Heart right ventricle (tissue), 16 donors: ENCODE measurements at places on chromosomes 2 and 18.

DNA sequence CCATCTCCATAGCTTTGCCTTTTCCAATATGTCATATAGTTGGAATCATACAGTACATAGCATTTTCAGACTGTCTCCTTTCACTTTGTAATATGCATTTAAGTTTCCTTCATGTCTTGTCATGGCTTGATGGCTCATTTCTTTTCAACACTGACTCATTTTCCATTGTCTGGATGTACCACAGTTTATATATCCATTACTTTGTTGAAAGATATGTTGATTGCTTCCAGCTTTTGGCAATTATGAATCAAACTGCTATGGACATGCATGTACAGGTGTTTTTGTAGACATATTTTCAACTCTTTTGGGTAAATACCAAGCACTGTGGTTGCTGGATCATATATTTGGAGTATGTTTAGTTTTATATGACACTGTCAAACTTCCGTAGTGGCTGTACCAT is 26.3 kb downstream of the ACSL3 start:
- no peak for DNase-seq

GRCh38 chr2:18777250-18777812 is 188.0 kb upstream of the NT5C1B start:
- DNase-seq, result no peak

- no peak for DNase-seq
Observed at GRCh38 chr2:60872510-60872928, 8.9 kb upstream of the REL start.

- no peak for DNase-seq
Observed at GRCh38 chr2:96415684-96416083, 80.1 kb downstream of the NCAPH start.

GRCh38 chr18:4353853-4354418 is 101.2 kb downstream of the DLGAP1 start:
- no peak for DNase-seq

DNA sequence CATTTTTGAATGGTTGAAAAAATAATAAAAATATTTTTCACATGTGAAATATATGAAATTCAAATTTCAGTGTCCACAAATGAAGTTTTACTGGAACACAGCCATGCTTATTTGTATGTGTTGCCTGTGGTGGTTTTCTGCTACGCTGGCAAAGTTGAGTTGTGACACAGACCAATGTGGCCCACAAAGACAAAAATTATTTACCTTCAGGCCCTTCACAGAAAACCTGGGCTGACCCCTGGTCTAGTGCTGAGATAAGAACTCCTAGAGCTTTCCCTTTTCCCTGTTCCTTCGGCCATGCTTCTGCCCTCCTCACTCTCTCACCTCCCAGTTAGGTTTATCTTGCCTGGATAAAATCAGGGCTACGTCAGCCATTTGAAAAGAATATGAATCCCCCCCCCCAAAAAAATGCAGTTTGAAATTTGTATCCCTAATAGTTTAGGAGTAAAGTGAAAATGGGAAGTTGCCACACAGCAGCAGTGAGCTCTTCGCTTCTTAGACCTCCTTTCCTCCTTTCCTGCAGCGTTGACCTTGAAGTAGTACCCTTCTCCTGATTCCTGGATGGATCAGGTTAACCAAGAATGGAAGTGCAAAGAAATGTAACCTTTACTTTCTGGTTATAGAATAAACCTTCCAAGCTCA is 91.0 kb downstream of the LIMS1 start:
- no peak for DNase-seq
